ENCODE measurements at places on chromosomes 12 and 14.
A peak's percentile ranks its signal among the peaks of the same experiment; 100 is the strongest.

DNA sequence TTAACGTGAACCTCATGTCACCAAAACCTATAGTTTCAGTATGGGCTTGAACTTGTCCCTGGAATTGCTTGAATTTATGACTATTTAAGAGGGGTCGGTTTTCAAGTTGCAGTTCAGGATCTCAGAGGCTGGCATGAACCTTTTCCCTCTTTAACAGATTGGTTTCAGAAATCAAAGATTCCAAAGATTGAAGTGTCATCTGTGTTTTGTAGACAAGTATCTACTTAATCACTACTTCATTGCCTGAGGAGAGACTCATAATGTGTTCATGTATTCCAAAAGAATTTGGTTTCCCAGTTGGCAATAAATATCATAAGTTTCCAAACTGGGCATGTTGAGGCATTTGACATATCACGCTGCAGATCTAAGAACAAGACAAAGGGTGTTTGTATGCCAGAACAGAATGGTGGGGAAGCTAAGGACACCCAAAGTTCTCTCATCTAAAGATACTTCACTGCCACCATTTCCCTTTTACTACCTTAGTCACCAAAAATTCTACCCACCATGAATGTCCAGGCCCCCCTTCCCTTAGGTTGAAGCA, 199.5 kb downstream of the NUAK1 start:
- no peak for DNase-seq

DNA sequence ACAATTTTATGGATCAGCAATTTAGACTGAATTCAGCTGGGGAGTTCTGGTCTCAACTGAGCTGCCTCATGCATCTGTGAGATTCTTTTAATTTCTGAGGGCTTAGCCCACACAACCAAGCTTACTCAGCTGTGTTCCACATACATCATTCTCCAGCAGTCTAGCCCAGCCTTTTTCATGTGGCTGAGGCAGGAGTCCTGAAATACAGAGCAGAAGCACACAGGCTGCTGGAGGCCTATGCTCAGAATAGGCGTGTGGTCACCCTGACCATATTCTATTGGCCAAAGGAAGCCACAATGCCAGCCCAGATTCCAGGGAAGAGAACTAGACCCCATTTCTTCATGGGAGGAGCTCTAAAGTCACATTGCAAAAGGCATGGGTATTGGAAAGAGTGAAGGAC, 72.3 kb upstream of the DHRS4 start:
- no peak for DNase-seq

- peak; percentile 8 for DNase-seq
Observed at GRCh38 chr12:15856097-15856982, 25.8 kb upstream of the STRAP start.

DNA sequence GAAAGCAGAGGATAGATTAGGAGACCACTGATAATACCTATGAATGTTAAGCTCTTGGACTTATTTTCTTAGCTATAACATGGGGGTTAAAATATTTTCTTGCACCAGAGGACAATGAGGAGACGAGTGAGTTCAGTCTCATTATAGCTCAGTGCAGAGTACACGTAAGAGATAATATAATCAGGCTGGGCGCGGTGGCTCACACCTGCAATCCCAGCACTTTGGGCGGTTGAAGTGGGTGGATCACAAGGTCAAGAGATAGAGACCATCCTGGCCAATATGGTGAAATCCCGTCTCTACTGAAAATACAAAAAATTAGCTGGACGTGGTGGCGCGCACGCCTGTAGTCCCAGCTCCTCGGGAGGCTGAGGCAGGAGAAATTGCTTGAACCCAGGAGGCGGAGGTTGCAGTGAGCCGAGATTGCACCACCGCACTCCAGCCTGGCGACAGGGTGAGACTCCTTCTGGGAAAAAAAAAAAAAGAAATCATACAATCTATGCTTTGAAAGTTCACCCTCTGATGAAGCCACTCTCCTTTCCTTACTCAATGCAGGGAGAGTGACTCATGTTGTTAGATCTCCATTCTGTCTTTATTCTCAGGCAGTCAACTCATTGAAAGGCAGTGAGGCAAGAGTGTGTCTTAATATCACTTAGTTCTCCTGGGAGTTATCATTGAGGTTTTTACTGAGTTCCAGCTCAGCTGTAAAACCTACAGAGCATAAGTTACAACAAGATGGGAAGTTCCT, 134.2 kb downstream of the SYNE2 start:
- DNase-seq = no peak

DNA sequence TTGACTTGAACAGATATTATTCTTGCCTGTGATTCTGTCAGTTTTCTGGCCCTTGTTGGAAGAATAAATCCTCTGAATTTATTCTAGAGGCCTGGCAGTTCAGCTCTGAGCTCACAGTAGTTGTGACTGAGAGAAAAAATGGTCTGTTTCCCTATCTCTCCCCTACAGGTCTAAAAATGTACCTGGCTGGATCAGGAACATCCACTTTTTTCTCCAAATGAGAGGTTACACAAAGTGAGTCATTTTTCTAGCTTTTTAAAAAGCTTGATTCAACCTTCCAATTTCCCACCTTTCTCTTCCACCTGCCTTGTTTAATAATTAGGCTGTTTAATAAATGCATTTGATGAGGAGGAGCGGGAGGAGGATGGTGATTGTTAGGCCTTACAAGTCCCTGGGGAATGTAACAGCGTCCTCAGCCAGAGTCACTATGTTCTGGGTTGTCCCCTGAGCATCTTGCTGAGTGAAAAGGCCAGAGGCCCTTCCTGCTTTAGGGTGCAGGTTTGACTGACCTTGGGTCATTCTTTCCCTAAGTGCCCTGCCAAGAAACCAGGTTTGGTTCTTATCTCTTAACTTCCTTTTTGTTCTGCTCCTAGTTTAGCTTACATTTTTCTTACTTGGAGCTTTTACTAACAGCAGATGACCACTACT, 91.7 kb upstream of the FUT8 start:
- DNase-seq = no peak

DNA sequence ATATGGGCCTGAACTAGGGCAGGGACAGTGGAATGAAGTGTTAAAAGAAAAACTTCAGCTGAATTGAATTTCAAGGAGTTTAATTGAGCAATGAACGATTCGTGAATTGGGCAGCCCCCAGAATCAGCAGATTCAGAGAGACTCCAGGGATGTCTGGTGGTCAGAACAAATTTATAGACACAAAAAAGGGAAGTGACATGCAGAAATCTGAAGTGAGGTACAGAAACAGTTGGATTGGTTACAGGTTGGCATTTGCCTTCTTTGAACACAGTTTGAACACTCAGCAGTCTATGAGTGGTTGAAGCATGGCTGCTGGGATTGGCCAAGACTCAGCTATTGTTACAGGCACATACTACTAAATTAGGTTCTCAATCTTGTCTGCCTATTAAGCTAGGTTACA, 9.7 kb upstream of the TBPL2 start:
- DNase-seq = peak; percentile 11

GRCh38 chr14:89366864-89367778, 49.9 kb downstream of the FOXN3 start:
- no peak for DNase-seq

DNA sequence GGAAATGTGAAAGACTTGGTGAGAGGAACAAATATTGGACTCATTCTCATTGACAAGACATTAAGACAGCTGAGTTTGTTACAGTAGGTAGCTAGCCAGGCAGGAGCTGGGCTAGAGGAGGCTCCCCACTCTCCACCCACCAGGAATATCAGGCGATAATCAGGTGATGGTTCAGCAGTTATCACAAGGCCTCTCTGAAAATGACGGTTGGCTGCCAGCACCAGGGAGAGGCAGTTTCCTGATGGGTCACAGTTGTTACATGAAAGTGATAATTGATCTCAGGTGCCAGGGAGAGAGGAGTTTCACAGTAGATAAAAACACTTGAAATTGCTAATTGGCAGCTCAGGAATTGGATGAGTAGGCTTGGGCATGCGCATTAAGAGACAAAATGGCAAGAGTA, 116.5 kb downstream of the TMTC2 start:
- no peak for DNase-seq

DNA sequence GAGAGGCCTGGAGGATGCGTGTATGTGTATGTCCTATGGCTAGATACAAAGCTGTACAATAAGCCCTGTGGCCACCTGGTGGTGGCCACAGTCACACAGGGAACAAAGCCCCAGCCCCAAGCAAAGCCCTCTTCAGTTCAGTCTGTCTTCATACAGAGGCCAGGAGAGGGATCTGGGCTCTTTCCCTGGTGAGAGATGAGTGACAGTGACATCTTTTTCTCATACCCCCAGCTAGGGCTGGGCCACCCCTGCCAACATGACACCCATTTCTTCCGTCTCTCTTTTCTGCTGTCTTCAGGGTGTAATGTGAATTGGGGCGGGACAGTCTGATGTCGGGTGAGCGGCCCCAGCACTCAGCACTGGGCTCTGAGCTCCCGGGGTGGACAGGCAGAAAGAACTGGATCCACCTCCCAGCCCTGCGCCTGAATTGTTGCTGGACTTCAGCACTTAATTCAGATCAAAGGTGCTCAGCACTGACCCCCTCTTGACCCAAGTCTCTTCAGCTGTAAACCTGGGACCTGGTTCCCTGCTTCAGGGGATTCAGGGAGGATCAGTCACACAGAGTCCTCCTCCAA, 59.8 kb downstream of the SERPINA3 start:
- no peak for DNase-seq

- no peak for DNase-seq
Observed at GRCh38 chr14:105444859-105445258, 25.2 kb downstream of the MTA1 start.

DNA sequence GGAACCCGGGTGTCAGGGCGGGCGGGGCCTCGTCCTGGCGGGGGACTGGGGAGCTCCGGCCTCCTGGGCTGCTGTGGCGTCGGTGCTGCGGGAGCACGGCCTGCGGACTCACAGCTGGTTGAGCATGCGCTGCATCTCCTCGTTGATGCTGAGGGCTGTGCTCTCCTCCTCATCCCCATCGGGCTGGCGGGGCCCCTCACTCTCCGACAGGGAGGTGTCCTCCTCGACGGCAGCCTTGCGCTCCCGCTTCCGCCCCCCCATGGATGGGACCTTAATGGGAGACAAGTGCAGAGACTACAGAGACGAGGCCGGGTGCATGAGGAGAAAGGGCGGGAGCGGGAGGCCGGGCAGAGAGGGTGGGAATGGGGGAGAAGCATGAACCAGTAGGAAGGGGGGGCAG, 7.3 kb downstream of the IFFO1 start:
- no peak for DNase-seq

Measured in GDM1 (cell line).